Hematopoietic multipotent progenitor cell (in vitro differentiated cells): ENCODE measurements at places on chromosomes 6 and 20.

DNA sequence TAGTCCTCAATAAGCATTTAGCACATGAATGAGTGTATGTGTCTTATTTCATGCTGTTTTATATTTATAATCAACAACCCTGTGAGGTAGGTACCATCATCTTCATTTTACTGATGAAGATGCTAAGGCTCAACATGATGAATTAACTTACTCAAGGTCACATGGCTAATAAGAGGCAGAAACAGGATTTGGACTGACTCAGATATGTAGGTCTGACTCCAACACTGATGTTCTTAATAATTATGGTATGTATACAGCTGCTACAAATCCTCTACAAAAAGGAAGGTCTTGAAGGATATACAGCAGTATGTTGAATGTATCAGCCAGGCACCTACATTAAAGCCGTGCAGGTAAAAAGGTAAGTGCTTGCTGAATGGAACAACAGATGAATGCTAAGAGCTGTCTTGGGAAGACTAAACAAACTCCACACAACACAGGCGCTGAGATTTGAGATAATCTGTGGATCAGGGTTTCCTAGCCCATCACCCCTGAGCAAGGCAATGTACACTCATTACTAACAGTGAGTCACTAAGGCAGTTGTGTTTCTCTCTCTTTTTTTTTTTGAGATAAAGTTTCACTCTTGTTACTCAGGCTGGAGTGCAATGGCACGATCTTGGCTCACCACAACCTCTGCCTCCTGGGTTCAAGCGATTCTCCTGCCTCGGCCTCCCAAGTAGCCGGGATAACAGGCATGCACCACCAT is 31.9 kb downstream of the TTI1 start:
- no peak for DNase-seq

GRCh38 chr6:129694036-129694435 is 15.9 kb downstream of the ARHGAP18 start:
- no peak for DNase-seq

- no peak for DNase-seq
These were observed 19.5 kb upstream of the ASXL1 start for GRCh38 chr20:32338665-32339064.

DNA sequence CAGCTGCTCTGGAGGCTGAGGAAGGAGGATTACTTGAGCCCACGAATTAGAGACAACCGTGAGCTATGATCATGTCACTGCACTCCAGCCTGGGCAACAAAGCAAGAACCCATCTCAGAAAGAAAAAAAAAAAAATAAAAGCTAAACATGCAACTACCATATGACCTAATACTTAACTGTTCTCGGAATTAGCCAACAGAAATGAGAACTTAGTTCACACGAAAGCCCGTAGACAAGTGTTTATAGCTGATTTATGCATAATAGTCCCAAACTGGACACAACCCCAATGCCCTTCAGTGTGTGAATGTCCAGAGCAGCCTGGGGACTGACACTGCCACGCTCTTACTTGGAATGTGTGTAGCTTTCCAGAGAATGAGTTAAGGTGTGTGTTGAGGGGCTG is 211.5 kb upstream of the PROKR2 start:
- no peak for DNase-seq

DNA sequence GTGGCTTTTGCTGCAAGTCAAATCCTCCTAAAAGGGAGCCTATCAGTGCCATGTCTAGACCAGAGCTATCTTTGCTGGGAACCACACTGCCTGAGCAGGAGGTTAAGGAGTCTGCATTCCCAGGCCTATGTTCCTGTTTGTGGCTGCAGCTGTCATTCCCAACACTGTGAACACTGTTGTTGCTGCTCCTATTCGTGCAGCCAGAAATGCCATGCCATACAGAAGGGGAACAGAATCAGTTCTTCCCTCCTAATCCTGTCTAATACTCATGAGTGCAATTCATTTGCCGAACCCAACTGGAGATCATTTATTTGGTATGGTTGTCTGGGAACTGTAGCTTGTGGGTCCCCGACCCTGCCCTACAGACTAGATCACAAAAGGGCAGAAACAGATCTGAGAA is 406.5 kb upstream of the GJE1 start:
- DNase-seq = no peak

DNA sequence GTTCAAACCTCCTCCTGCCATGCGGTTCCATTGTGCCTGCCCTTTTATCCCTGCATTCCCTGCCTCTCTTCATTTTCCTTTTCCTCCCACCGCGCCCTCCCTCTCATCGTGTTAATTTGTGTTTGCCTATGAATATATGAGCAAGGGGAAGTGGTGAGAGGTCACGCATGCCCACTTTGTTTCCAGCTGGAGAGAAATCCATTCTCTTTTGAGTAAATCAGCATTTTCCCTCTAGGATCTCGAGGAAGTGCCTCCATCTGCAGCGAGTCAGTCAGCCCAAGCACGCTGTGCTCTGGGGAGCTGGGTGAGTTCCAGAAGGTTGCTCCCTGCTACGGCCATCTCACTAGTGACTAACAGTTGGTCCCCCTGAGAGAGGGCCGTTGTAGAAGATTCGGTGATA is 42.9 kb downstream of the CDH26 start:
- no peak for DNase-seq

GRCh38 chr20:36320898-36321695 is 15.0 kb downstream of the DLGAP4 start:
- no peak for DNase-seq

- DNase-seq = no peak
These were observed 4.6 kb upstream of the PREX1 start for GRCh38 chr20:48832405-48832730.
